Stimulated activated CD4-positive, alpha-beta T cell treated with anti-CD3 and anti-CD28 coated beads, Interleukin-12 subunit alpha, Interleukin-12 subunit beta, amount 100 ng/mL, for 48 hours (primary cell): ENCODE measurements at places on chromosomes 5 and 9.

DNA sequence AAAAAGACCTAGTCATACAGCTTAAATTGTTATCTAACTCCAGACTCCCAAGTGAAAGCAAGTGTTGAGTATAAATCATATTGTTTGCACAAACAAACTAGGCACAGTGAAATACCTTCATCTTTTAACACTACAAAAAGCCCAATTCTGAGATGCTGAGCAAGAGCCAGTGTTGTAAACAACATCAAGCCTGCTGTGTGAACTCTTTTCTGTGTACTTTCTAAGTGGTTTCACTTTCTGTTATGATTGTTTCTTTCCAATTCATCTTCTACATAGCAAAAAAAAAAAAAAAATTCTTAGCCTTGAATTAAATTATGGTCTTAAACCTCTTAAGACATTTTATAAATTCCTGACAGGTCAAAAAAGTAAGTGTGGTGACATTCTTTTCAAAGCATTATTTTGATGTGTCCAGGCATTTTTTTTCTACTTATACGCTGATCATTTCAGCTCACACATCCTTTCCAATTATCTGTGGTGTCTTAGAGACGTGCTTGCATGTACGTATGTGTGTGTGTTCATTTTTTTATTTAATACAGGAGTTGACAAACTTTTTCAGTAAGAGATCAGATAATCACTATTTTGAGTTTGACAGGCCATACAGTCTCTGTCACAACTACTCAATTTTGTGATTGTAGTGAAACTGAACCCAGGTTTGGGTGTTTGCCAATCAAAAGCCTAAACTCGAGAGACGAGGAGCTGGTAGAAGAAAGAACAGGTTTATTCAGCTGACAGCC lies 556.1 kb downstream of the CDH9 start:
- DNase-seq, result no peak

GRCh38 chr5:6184481-6184880 lies 193.9 kb downstream of the MED10 start:
- no peak for DNase-seq

GRCh38 chr9:100170085-100170484 lies 71.0 kb downstream of the INVS start:
- no peak for DNase-seq

DNA sequence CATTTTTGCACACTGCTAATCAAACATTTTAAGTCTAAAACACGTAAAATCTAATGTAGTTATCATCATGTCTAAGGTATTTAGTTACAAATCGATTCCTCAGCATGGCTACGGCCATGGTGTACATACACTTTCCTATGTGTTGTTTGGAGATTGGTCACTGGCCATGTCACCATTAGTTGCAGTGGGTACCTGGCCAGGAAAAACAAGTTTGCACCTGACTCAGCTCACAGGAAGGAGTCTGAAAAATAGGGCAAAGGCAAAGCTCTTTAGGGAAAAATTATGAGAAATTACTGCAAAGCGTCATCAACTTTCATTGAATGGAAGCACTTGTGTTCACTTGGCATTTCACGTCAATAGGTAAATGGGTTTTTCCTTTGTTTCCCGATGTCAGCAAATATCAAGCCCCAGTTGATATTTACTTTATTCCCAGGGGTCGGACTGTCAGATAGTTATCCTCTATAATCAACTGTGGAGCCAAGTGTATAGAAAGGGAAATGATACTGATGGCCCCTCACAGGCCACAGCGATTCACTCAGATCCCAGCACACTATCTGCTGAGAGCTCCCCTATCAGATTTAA lies 626.0 kb upstream of the ADAMTS16 start:
- no peak for DNase-seq

DNA sequence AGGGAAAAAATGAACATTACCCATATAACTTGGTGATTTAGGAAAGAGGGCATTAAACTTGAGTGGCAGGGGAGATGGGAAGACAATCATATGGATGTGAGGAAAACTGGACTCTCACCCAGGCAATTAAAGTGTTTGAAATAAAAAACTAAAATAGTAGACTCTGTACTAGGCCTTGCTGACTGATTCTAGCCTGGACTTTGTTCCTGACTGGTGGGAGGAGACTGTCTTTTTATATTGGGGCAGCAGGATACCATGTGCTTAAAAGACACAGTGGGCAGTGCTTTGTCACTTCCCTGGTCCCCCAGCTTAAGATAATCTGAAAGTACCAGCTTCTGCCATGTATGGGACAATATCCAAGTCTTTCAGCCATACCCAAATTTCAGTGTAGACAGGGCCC lies 107.0 kb downstream of the ACTL7B start:
- DNase-seq, result no peak

DNA sequence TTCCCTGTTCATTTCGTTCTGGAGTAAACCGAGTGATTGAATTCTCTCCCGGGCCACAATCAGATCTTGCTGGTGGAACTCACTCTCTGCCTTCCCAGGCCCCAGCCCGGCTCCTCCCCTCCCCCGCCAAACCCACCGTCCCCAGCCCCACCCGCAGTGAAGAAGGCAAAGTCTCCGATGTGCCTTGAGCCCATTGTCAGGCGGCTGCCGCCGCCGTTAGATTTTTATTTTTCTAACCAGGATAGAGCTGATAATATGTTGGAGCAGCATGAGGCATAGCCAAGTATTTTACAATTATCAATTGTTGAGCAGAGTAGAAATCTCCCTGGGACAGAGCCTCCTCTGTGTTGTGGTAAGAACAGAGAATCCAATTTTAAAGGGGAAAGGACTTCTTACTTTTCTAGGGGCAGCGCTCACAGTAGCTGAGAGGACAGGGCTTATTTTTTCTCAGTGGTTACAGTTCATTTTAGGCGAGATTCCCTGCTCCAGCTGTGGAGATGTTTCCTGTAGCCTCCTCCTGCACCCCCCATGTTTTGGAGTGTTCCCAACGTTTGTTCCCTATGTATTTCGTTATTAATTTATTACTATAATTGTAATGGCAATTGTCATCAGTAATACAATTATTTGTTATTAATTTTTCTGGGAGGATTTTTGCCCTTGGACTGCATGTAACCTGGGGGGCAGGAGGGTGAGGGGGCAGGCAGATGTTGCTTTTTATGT lies 1.3 kb downstream of the PSAT1 start:
- DNase-seq, result peak; percentile 6

- no peak for DNase-seq
Measured at GRCh38 chr5:15570491-15570890, 70.5 kb downstream of the FBXL7 start.

DNA sequence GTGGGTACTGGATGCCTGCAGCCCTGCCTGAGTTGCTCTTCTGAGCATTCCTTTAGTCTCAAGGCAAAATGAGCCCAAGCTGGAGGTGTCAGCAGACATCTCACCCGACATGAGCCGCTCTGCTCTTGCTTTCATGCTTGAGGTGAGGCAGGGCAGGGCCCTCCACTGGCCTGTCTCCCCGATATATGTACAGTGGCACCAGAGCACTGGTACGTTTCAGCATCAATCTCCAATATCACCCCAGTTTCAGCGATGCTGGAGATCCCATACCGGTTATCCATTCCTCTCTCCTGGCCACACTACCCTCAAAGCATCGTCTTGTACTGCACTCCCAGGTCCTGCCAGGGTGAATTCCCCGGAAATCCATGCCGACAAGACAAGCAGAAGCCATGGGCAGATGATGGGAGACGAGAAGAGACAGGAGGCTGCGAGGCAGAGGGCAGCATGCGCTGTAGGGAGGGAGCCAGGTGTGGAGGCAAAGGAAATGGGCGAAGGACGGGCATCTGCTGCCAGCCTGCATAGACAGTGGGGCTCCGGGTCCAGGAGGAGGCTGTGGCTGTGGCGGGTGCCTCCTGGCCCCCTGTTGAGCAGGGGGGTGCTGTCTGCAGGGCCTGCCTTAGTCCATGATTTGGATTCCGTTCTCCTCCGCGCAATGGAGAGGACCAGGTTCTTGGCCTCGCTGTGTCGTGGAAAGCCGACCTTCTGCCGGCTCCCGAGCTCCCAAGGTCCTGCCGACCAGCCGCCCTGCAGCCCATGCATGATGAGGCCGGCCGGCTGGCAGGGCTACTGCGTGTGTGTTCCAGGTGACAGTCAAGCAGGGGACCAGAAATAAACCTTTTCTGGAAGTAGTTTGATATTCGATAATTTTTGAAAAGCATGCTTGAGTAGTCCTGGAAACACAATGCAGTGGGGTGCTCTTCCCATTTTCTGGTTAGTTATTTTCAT lies 152.2 kb upstream of the IRX2 start:
- DNase-seq, result no peak

- DNase-seq, result no peak
Measured at GRCh38 chr9:136024696-136025316, 63.6 kb upstream of the UBAC1 start.

- no peak for DNase-seq
Measured at GRCh38 chr5:32471784-32472183, 27.2 kb upstream of the ZFR start.

DNA sequence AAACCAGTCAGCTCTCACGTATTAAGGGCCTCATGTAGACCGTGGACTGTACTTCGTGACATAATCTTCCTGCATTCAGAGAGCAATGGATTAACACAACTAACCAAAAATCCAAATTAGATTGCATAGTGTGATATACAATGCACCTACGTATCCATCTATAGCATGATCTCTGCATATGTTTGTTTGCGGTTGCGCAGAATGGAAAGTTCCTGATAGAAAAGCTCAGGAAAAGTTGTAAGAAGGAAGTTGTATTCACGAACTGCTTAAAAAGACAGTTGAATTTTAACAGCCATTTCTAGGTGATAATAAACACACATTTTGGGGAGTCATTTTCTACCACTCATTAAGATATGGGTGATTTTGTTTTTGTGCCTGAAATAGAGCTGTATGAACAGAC lies 869.0 kb downstream of the TLE4 start:
- DNase-seq, result no peak

DNA sequence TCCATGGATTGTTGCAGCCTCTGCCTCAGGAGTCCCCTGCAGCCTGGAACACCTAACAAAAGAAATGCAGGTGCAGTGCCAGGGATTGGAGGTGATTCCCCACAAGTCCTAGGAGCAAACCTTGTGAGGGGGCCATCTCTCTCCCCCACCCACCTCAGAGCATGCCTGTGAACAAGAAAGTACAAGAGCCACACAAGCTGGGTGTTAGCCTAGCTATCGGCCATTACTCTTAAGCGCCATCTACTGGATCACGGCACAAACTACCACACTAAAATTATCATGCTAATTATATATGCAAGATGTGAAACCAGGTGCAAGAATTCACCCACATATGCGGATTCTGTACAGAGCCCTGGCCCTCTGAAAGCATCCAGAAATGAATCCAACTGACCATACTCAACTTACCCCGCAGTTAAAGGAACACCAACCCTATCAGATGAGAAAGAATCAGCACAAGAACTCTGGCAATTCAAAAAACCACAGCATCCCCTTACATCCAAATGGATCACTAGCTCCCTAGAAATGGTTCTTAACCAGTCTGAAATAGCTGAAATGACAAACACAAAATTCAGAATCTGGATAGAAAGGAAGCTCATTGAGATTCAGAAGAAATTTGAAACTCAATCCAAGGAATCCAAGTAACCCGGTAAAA lies 16.5 kb upstream of the PRSS3 start:
- DNase-seq, result peak; percentile 13

DNA sequence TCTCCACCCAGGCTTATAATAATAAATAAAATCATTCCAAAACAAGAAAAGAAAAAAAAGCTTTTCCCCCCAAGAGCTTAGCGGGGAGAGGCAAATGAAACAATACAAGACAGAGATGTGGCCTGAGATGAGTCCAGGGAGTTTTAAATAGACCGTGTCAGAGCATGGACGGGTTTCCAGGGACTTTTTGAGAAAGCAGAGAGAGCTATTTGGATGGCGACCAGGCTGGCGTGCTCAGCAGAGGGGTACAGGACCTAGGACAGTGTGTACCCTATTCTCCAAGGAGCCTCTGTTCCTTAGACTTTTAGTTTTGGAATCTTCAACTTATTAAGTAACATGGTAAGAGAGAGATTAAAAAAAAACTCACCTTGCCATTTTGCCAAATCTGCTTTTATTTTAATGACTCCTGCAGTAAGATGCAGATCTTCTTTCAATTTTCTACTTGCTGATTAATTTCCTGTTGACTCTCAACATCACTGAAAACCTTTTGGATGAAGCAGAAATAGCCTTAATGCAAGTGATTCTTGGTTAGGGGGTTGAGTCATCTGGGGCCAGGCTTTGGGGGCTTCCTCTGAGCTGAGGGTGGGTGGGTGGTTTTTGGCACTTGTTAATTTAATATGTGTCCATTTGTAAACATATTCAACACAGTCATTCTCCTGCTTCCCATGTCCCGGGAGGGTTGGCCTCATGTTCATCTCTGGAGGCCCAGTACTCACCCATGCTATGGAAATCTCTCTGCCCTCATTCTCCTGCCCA lies 49.6 kb upstream of the OSMR start:
- DNase-seq, result no peak

GRCh38 chr5:1138445-1139245 lies 26.8 kb upstream of the SLC12A7 start:
- no peak for DNase-seq

DNA sequence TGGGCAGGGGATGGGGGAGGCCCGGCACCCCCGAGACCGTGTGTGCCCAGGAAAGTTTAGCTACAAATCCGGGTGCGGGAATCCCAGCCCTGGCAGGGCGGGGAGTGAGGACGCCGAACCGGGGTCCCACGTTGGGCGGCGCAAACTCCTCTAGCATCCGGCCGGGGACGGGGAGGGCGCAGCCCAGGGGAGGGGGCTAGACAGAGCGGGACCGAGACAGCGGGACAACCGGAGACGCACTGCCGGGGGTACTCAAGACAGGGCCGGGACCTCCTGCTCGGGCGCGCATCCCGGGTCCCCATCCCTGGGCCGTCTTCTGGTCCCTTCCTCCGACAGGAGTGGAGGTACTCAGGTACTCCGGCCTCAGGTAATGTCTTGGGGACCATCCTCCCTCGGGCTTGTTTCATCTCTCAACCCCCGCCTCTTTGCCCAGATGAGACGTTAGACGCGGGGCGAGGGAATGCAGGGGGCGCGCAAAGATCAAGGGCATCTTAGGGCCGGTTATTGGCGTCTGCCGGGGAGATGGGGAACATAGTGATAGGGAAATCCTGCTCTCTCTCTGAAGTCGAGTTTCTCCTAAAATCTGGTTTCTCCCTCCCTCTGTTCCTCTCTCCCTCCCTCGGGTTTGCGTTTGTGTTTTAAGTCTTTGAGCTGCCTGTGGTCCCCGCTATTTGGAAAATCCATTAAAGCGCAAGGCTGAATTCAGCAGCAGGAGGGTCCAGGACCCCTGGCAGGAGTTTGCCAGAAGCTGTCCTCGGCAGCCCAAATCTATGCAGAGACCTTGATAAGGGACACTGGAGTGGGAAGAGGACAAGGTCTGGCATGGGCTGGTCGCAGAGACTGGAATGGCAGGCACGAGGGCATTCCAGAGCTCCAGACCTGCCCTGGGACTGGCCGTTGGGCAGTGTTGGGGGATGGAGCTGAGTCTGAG lies 815 bp downstream of the PDZD2 start:
- DNase-seq, result no peak

DNA sequence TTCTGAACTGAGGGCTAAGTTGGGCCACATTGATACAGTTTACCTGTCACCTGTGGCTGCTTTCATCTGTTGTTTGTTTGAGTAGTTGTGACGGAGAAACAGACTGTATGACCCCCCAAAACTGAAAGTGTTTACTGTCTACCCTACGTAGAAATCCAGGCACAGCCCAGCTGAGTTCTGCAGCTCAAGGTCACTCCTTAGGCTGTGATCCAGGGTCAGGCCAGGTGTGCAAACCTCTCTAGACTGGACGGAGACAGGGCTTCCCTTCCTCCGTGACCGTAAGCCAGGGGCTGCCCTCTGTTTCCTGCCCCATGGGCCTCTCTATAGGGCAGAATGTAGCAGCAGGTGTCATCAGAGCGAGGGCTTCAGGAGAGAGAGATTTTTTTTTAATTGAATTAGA lies 207.9 kb upstream of the OTULINL start:
- DNase-seq, result no peak

GRCh38 chr5:67896930-67897313 lies 318.6 kb upstream of the PIK3R1 start:
- no peak for DNase-seq
